NCI-H1694 (cell line): ENCODE measurements at places on chromosomes 12 and 14.
A peak's percentile ranks its signal among the peaks of the same experiment; 100 is the strongest.

GRCh38 chr14:38960946-38961531, 142.0 kb downstream of the SEC23A start:
- no peak for DNase-seq

- no peak for DNase-seq
Observed at GRCh38 chr12:105330931-105331804, 677 bp downstream of the C12orf75 start.

GRCh38 chr12:121872546-121873215, 14.0 kb upstream of the HPD start:
- peak; percentile 21 for DNase-seq

GRCh38 chr14:34685819-34686428, 28.5 kb downstream of the CFL2 start:
- DNase-seq = no peak

- no peak for DNase-seq
Observed at GRCh38 chr12:130948136-130948535, 5.6 kb upstream of the ADGRD1 start.

DNA sequence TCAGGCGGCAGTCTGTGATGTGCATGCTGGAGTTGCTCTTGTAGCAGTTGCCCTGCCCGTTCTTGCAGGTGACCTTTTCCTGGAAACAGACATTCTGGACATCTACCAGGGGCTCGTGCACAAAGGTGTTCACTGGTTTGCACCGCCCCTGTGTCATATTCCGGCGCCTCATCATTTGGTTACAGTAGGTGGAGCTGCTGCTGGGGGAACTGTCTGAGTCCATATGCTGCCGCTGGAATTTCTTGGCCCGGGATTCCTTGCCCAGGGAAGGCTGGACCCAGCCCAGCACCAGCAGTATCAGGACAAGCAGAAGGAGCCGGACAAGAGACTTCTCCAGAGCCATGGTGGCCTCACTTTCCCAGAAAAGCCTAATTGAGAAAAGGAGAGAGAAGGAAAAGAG, 918 bp downstream of the RNASE1 start:
- DNase-seq = no peak

GRCh38 chr14:75234173-75235115, 44.2 kb upstream of the FOS start:
- no peak for DNase-seq

- no peak for DNase-seq
Observed at GRCh38 chr12:76428117-76428516, 79.9 kb upstream of the BBS10 start.

- DNase-seq = no peak
Observed at GRCh38 chr12:55901881-55902490, 25.7 kb downstream of the PYM1 start.
